Pericardium fibroblast (primary cell): ENCODE measurements at places on chromosomes 12 and 14. TPM values are rescaled to one million over a fixed set of nuclear protein-coding genes. Genes with fewer than 3 reads are reported as not detected.

The MDGA2 gene
- not detected in 2 replicates for total RNA-seq

The GNB3 gene
- total RNA-seq, result 0.35 and 1.1 TPM in 2 replicates

The NR4A1 gene
- total RNA-seq, result 8.6 and 21.1 TPM in 2 replicates

The SLC41A2 gene
- 14.5 and 21.4 TPM in 2 replicates for total RNA-seq

The E2F7 gene
- total RNA-seq, result 0.47 and 0.85 TPM in 2 replicates

The TAS2R10 gene
- 0.26 TPM in 1 of 2 replicates, not detected in the other for total RNA-seq
